Right cardiac atrium (tissue), 5 donors: ENCODE measurements at places on chromosomes 6 and 20. TPM values are rescaled to one million over a fixed set of nuclear protein-coding genes. Genes with fewer than 3 reads are reported as not detected.

Gene NQO2
- total RNA-seq = 38.1 TPM

Gene ZNF334
- total RNA-seq = 3.2 TPM

Gene C6orf52
- 0.63 TPM for total RNA-seq

Gene ZBTB24
- total RNA-seq = 4.2 TPM

Gene AGER
- total RNA-seq = 3.6 TPM

Gene SLC2A10
- 7.9 TPM for total RNA-seq

Gene BMP6
- 2.5 TPM for total RNA-seq

Gene FAM229B
- total RNA-seq = 68.6 TPM

DNA sequence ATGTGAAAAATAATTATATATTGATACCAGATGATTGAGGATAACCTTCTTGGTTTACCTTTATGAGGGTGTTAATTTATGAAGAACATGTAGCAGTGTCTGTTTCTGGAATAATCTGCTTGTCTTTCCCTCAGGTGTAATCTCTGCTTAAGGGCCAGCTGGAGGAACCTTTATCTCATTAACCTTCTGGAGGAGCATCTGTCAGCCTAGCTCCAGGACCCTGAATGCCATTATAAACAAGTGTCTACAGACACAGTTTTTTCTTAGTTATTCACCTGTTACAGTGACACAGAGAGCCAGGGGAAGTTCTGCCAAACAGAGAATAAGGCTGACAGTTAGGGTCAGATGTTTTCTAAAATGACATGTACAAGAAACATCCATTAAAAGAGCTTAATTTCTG is at the start of gene IMPG1:
IMPG1 (minus strand) TSS at position 101 of the 400 bp plus-strand sequence. CDS start 174 bp downstream, outside the sequence.
- DNase-seq = no peak

DNA sequence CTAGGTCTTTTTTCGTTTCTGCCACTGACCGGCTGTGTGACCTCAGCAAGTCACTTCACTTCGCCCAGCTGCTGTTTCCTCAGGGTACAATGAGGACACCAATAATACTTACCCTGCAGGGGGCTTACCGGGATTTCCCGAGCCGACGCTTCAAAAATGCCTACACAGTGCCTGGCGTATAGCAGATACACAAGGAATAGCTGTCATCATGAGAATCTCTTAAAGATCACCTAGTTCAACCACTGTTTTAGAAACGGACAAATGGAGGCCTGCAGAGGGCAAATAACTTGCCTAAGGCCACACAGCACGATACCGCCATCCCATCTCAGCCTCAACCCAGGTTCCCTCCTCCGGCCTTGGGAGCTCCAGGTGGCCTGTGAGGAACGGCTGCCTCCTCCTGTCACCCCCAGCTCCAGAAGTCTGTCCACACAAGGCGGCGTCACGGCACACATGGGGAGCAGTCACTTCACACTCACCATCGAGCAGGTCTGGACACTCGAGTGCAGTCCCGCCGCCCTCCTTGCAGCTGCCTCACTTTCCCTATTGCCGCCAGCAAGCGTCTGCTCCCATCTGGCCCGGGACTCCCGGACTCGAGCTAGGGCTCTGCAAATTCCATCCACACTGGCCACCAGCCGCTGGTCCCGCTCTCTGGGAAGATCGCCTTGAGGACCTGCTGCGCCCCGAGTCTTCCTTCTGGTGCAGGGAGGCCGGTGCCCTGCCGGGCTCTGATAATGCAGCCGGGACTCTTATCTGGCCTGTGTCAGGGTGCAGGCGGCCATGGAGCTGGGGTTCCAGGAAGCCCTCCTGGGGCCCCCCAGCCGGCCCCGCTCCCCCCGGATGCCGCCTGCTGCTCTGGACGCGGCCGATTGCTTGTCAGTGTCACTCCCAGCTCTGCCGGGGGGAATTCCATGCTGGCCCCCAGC is at the start of gene RIPOR3:
RIPOR3 (minus strand) TSS at position 893 of the 923 bp plus-strand sequence; CDS start at position 479, 414 bp downstream.
- DNase-seq = peak; percentile 61

- peak; percentile 57 for DNase-seq
Measured at GRCh38 chr20:32762754-32763201, 593 bp downstream of the DNMT3B start.

- DNase-seq = no peak
Measured at GRCh38 chr20:49955167-49955566, 19.0 kb downstream of the RNF114 start.

- no peak for DNase-seq
Measured at GRCh38 chr6:8113131-8113654, 10.8 kb upstream of the EEF1E1 start.

DNA sequence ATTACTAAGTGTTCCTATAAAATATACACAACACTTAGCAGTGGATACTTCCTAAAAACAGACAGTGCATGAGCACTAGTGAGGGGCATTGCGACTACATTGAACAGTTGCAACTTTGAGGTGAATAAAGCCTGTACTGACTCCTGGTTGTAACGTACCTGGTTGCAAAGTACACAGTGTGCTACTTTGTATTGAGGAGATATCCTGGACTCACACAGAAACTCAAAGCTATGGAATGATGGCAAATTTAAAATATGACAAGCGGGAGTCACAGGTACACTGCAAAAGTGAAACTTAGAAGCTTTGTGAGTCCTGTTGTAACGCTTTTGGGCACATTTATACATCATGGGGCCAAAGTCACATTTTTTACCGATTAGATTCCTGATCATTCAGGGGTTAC is 55.6 kb upstream of the HLA-A start:
- DNase-seq = no peak

DNA sequence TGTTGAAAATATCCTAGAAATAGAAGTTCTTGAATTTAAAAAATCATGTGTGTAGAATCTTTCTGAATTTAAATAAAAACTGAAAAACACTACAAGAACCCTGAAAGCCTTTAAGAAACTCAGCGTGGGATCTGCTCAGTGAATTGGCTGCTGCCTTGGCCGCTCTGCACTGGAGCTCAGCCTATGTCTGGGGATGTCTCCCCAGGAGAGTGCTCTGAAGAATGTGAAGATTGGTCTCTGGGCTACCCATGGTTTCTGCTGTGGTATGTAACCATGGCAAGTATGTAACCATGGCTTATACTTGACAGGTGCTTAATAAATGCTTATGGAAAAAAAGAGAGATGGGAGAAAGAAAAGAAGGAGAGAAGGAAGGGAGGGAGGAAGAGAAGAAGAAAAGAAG is 3.1 kb upstream of the RRAGD start:
- no peak for DNase-seq

DNA sequence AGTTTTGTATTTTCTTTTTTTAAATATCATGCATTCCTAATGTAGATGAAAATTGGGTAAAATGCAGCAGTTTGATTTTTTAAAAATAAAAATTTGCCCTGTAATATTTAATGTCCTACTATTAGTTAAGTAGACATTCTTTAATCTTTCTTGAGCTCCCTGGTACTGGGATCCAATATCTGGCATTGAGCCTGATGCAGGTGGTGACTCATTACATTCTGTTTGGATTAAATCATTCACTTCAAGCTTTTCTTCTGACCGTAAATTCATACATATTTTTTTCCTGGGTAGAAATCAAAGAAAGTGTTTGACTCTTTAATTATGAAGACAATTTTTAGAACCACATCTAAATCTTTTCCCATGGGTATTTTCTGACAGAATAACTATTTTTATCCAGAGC is 768.8 kb upstream of the SLC35B3 start:
- DNase-seq = no peak

GRCh38 chr20:19403549-19403948 is 191.1 kb downstream of the SLC24A3 start:
- no peak for DNase-seq

- DNase-seq = peak; percentile 48
Measured at GRCh38 chr20:9514461-9515213, at the start of gene LAMP5. LAMP5 (plus strand) TSS chr20:9514590; CDS start chr20:9514853, 263 bp downstream.

GRCh38 chr20:21323640-21324039 is 20.5 kb downstream of the XRN2 start:
- no peak for DNase-seq
